B cell (primary cell): ENCODE measurements at places on chromosomes 11 and 22.

- H3K27me3 ChIP-seq: no peaks in the 10 kb centered on the region
- H3K4me1 ChIP-seq: no peaks in the 10 kb centered on the region
- H3K27ac ChIP-seq: peak overlapping the region; percentile 25
- peaks cover 3% of the 10 kb centered on the region for H3K36me3 ChIP-seq
- H3K4me3 ChIP-seq: no peak overlapping the region
Measured at GRCh38 chr22:36301384-36301828, 48.5 kb downstream of the APOL1 start.

- peaks cover 29% of the 10 kb centered on the region for H3K4me1 ChIP-seq
- peak overlapping the region; percentile 56 for H3K27ac ChIP-seq
- H3K4me3 ChIP-seq: no peak overlapping the region
- peaks cover 55% of the 10 kb centered on the region for H3K36me3 ChIP-seq
- no peaks in the 10 kb centered on the region for H3K27me3 ChIP-seq
Measured at GRCh38 chr22:21624880-21625791, 4.7 kb downstream of the YDJC start.

GRCh38 chr22:43707648-43708047 lies 104.5 kb downstream of the EFCAB6 start:
- H3K36me3 ChIP-seq: no peaks in the 10 kb centered on the region
- no peaks in the 10 kb centered on the region for H3K4me1 ChIP-seq

DNA sequence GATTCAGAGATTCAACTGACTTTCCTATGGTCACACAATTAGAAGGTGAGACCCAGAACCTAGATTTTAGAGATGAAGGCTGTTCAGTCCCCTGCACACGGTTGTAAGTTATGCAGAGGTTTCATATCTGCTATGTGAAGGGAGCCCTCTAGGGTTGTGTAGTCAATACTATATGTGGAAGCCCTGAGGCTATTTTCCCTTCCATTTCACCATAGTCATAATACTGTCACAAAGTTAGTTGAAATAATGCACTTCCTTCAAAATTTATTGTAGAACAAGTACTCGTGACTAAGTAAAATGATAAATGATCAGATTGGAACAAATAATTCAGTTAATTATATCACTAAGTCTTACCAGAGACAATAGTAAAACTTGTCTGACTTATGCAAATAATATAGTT lies 48.8 kb downstream of the ENDOD1 start:
- no peak overlapping the region for H3K4me3 ChIP-seq
- no peaks in the 10 kb centered on the region for H3K27me3 ChIP-seq
- no peaks in the 10 kb centered on the region for H3K36me3 ChIP-seq
- DNase-seq: peak; percentile 38
- H3K27ac ChIP-seq: no peak overlapping the region

DNA sequence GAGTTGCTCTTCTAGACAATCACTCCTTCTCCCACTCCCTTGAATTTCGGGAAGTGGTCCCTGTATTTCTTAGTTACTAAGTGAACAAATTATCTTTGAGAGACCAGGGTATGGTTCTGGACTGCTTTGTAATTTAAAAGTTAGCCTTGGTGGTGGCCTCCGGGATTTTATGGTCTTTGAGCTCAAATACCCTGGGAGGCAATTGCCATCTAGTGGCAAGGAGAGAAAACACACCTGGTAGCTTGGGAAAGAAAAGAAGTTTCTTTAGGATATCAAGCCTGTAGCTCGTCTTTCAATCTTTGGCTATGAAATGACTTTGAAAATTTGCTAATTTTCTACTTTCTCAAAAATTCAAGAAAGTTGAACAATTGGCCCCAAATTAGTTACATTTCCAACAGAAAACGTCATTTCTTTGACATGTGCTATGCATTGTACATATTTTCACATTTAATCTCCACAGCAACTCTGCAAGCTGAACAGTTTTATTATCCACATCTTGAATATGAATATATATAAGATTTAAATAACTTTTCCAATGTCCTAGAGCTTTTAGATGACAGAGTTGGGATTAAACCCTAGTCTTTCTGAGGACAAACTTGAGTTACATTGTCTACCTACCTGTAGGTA lies 39.1 kb downstream of the MMP27 start:
- H3K4me1 ChIP-seq: peaks cover 5% of the 10 kb centered on the region
- no peak overlapping the region for H3K4me3 ChIP-seq
- peak; percentile 55 for DNase-seq
- H3K27ac ChIP-seq: no peak overlapping the region
- no peaks in the 10 kb centered on the region for H3K36me3 ChIP-seq
- no peaks in the 10 kb centered on the region for H3K27me3 ChIP-seq

GRCh38 chr11:70928854-70929598 lies 323.4 kb downstream of the SHANK2 start:
- no peak overlapping the region for H3K4me3 ChIP-seq
- H3K27ac ChIP-seq: no peak overlapping the region
- peaks cover 5% of the 10 kb centered on the region for H3K27me3 ChIP-seq
- no peak for DNase-seq
- no peaks in the 10 kb centered on the region for H3K4me1 ChIP-seq

- no peaks in the 10 kb centered on the region for H3K27me3 ChIP-seq
- DNase-seq: no peak
- peaks cover 20% of the 10 kb centered on the region for H3K4me1 ChIP-seq
- H3K4me3 ChIP-seq: no peak overlapping the region
Measured at GRCh38 chr11:19237813-19238212, 2.9 kb downstream of the E2F8 start.

DNA sequence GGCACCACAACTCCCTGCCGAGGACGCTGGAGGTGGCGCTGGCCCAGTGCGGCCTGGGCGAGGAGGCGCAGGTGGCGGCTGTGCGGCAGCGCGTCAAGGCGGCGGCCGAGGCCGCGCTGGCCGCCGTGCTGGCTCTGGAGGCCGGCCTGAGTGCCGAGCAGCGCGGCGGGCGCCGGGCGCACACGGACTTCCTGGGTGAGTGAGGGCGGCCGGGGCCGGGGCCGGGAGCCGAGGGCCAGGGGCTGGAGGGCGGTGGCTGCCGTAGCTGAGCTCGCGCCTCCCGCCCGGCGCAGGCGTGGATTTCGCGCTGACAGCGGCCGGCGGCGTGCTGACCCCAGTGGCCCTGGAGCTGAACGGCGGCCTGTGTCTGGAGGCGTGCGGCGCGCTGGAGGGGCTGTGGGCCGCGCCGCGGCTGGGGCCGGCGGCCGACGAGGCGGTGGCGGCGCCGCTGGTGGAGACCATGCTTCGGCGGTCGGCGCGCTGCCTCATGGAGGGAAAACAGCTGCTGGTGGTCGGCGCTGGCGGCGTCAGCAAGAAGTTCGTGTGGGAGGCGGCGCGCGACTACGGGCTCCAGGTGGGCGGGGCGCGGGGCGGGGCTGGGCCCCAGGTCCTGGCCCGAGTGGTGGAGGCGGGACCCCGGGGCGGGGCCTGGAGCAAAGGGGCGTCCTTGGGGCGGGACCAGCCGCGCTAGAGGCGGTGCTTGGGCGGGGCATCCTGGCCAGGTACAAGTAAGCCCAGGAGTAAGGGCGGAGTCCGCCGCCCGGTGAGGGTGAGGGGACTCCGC lies 5.4 kb downstream of the CARNS1 start:
- H3K4me1 ChIP-seq: peaks cover 54% of the 10 kb centered on the region
- no peak overlapping the region for H3K4me3 ChIP-seq
- H3K27me3 ChIP-seq: no peaks in the 10 kb centered on the region
- H3K27ac ChIP-seq: peak overlapping the region; percentile 43
- H3K36me3 ChIP-seq: no peaks in the 10 kb centered on the region

GRCh38 chr22:28958611-28959010 lies 75.2 kb downstream of the ZNRF3 start:
- no peaks in the 10 kb centered on the region for H3K36me3 ChIP-seq
- no peaks in the 10 kb centered on the region for H3K27me3 ChIP-seq
- H3K4me1 ChIP-seq: peaks cover 11% of the 10 kb centered on the region
- no peak for DNase-seq
- H3K27ac ChIP-seq: no peak overlapping the region

- DNase-seq: no peak
- peak overlapping the region; percentile 100 for H3K27ac ChIP-seq
- peaks cover 4% of the 10 kb centered on the region for H3K36me3 ChIP-seq
- peaks cover 45% of the 10 kb centered on the region for H3K4me1 ChIP-seq
Measured at GRCh38 chr22:21866833-21867527, 465 bp downstream of the MAPK1 start.

DNA sequence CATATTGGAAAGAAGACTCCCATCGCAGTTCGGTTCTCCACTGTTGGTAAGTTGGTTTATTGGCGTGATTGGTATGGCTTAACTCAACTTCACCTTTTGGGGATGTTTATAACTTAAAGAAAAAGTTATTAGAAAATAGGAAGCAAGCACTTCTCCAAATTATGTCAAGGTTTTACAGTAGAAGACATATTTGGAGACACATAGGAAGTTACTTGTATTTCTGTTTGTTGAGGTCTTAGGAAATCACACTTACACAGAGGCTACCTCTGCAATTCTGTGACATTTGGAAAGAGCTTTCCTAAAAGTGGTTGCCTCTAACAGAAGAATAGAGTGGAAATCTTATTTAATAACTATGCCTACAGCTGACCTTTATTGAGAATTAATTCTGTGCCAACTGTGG lies 12.3 kb downstream of the CAT start:
- no peak for DNase-seq
- peaks cover 23% of the 10 kb centered on the region for H3K36me3 ChIP-seq
- peaks cover 18% of the 10 kb centered on the region for H3K4me1 ChIP-seq
- H3K27ac ChIP-seq: no peak overlapping the region

DNA sequence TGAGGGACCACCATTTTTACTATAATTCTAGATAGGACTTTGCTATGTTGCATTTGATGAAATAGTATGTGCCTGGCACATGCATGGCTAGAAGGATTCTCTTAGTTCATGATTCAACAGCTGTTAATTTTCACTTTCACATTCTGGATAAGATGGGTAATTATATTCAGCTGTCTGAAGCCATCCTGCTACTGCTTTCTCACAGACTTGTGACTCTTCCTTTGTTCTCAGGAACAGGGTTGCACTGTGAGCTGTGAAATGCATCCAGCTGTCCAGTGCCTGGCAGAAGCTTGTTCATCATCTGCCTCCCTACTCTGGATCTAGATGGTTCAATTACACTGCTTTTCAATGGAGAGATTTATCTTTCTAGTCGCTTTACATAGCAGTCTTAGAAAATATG lies 610.1 kb upstream of the ANO5 start:
- H3K27me3 ChIP-seq: no peaks in the 10 kb centered on the region
- H3K27ac ChIP-seq: no peak overlapping the region
- H3K36me3 ChIP-seq: no peaks in the 10 kb centered on the region
- no peak overlapping the region for H3K4me3 ChIP-seq
- no peaks in the 10 kb centered on the region for H3K4me1 ChIP-seq

- no peaks in the 10 kb centered on the region for H3K27me3 ChIP-seq
- no peak for DNase-seq
- no peak overlapping the region for H3K4me3 ChIP-seq
- no peaks in the 10 kb centered on the region for H3K4me1 ChIP-seq
- no peaks in the 10 kb centered on the region for H3K36me3 ChIP-seq
Measured at GRCh38 chr22:34687116-34687515, 378.8 kb upstream of the ISX start.

DNA sequence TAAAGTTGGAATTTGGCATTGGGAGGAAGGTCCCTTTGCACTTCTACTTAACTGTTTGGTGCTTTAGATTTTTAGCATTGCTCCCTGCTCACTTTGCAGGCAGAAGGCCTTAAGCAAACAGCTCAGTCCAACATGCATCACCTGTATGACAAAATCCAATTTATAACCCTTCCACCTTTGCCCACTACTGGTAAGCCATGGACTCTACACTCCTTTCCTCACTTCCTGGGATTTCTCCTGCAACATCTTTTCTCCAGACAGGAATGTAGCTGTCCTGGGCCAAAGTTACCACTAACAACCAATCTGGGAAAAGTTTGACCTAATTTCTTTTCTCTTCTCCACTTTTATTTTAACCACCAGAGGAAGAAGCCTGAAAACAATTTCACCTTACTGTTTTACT lies 1.8 kb upstream of the OR2D2 start:
- H3K36me3 ChIP-seq: no peaks in the 10 kb centered on the region
- no peak for DNase-seq
- H3K27me3 ChIP-seq: peaks cover 2% of the 10 kb centered on the region
- H3K4me1 ChIP-seq: no peaks in the 10 kb centered on the region

DNA sequence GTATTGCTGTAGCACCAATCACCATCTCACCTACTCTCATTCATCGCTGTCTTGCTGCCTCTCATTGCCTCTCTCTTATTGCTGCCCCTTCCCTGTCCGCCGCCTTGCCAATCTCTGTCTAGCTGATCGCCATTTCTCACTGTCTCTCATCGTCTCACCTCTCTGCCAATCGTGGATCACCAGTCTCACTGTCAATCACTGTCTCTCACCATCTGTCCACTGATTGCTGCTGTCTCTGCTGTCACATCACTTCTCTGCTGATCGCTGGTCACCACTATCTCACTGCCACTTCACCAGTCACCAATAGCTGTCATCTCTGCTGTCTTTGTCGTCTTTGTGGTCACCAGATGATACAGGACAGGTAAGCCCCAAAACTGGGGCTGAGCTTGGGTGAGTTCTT lies 20.6 kb upstream of the RNASEH2C start:
- no peak overlapping the region for H3K27ac ChIP-seq
- H3K4me1 ChIP-seq: peaks cover 5% of the 10 kb centered on the region
- no peak overlapping the region for H3K4me3 ChIP-seq
- no peaks in the 10 kb centered on the region for H3K27me3 ChIP-seq
- no peak for DNase-seq

- H3K4me3 ChIP-seq: no peak overlapping the region
- DNase-seq: no peak
- no peaks in the 10 kb centered on the region for H3K27me3 ChIP-seq
Measured at GRCh38 chr11:98616098-98616655, 404.6 kb upstream of the CNTN5 start.

DNA sequence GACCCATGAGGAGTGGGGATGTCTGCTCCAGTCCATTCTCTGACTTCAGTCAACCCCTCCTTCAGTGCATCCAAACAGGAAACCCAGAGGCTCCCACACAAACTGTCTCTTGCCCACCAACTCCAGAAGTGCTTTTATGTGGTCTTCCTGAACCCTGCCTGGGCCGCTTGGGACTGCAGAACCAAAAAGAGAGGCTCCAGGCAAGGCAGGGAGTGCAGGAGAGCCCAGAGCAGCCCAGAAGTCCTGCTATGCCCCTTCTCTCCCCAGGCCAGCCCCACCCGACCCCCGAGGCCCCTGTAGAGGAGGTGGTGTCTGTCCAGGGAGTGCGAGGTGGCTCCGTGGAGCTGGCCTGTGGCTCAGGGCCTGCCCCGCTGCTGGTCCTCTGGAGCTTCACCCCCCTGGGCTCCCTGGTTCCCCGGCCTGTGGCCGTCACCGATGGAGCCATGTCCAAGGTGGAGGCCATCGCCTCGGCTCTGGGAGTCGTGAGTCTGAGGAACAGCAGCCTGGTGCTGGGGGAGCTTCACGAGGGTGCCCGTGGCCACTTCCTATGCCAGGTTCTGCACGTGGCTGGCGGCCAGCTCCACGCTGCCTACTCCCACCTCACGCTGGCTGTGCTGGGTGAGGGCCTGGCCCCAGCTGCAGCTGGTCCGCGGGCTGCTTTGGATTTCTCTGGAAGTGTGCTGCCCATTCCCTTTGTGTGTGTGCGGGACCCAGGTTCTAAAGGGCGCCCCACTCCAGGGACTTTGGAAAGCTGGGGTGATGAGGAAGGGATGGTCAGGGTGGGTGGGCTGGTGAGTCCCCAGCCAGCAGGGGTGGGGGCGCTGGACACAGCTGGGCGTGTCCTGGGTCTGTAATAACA lies 1.8 kb downstream of the VSIG10L2 start:
- no peaks in the 10 kb centered on the region for H3K27me3 ChIP-seq
- no peak overlapping the region for H3K27ac ChIP-seq
- DNase-seq: no peak
- no peaks in the 10 kb centered on the region for H3K36me3 ChIP-seq

- peaks cover 74% of the 10 kb centered on the region for H3K4me1 ChIP-seq
- peaks cover 67% of the 10 kb centered on the region for H3K36me3 ChIP-seq
- peak; percentile 90 for DNase-seq
- H3K27me3 ChIP-seq: no peaks in the 10 kb centered on the region
- H3K4me3 ChIP-seq: no peak overlapping the region
- peak overlapping the region; percentile 79 for H3K27ac ChIP-seq
Measured at GRCh38 chr11:128757235-128757711, 63.4 kb downstream of the FLI1 start.
